ENCODE measurements at places on chromosomes 1 and 21.

- no peak for DNase-seq
Measured at GRCh38 chr1:226344441-226345259, 35.7 kb upstream of the LIN9 start.

- DNase-seq, result no peak
Measured at GRCh38 chr1:2791027-2791760, 10.3 kb downstream of the TTC34 start.

DNA sequence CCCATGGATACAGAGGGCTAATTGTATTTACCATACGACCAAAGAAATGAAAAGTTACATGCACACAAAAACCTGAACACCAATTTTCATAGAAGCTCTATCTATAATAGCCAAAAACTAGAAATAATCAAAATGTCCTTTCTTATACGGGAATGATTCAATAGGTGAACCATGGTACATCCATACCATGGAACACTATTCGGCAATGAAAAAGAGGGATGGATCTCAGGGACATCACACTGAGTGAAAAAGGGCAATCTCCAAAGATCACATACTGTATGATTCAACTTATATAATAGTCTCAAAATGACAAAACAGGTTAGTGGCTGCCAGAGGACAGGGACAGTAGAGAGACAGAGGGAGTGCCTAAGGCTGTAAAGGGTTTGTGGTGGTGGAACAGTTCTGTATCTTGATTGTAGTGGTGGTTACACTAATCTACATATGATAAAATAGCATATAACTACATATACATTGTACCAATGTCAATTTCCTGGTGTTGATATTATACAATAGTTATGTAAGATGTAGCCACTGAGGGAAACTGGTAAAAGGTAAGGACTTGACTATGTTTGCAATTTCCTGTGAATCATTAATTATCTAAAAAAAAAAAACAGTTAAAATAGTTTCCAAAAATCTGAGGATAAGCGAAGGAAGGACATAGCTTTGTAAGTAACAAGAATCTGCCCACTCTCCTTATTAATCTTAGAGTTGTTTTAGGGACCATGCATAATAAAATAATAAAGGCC is 3.7 kb downstream of the RSBN1 start:
- no peak for DNase-seq

DNA sequence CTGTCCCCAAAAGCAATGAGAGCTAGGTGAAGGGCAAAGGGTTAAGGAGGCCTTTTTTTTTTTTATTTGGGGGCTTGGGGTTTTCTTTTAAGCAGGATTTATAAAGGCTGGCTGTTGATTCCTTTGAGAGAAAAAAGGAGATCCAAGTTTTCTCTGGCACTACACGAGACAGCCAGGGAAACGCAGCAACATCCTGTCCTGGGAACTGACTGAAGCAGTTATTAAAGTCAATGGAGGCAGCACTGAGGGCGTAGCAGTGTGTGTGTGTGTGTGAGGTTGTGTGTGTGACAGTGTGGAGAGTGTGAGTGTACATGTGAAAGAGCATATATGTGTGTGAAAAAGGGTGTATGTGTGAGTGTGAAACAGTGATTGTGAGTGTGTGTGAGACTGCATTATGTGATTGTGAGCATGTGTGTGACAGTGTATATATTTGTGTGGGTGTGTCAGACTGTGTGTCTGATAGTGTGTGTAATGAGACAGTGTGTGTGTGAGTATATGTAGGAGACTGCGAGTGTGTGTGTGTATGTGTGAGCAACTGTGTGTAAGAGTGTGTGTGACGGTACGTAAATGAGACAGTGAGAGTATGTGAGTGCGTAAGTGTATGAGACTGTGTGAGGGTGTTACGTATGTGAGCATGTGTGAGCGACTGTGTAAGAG is 65.9 kb upstream of the TIAM1 start:
- DNase-seq, result no peak

GRCh38 chr1:171300401-171300800 is 13.6 kb upstream of the FMO4 start:
- no peak for DNase-seq

Measured in activated CD4-positive, alpha-beta T cell treated with anti-CD3 and anti-CD28 coated beads, Interleukin-2, amount 10 ng/mL, durations not matched to agents 7 days and 5 days (primary cell).